ENCODE measurements at places on chromosomes 12 and 14.

DNA sequence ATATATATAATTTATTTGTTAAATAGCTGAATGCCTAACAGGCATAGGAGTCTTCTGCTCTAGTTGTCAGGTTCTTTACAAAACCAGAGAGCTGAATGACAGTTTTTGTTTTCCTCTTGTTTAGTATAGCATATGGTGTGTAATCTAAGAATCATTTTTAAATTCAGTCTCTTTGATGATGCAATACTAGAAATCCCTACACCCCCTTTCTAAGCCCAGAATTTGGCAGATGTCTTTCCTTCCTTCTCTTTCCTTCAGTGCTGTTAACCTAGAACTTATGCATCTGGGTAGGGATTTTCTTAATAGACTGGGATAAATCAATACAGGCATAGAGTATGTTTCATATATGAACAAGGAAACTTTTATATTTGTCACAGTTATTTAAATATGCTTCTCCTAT, 198.1 kb downstream of the KCNH5 start:
- no peak for DNase-seq

GRCh38 chr12:54004841-54005530, 3.8 kb upstream of the HOXC8 start:
- no peak for DNase-seq

- peak; percentile 63 for DNase-seq
Observed at GRCh38 chr14:23559010-23559925, 3.2 kb downstream of the THTPA start.

DNA sequence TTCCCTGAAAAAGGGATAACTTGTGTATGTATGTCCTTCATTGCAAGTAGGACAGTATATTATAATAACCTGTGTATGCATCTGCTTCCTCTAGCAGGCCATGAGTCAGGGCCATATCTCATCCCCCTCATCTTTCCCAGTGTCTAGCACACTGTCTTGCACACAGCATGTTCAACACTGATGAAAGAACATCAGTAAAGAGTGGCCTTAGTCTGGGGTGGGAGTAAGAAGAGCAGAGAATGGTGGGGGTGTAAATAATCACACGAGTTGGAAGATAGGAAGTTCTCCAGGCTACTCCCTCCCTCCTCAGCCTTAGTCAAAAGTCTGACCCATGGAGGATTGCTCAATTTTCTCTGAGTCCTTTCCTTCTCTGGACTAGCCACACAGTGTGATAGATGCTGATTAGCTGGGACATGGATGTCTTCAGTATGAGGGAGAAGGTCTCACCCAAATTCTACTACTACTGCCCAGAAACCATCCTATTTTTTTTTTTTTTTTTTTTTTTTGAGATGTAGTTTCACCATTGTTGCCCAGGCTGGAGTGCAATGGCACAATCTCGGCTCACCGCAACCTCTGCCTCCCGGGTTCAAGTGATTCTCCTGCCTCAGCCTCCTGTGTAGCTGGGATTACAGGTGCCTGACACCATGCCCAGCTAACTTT, 14.6 kb upstream of the SP1 start:
- DNase-seq = no peak

DNA sequence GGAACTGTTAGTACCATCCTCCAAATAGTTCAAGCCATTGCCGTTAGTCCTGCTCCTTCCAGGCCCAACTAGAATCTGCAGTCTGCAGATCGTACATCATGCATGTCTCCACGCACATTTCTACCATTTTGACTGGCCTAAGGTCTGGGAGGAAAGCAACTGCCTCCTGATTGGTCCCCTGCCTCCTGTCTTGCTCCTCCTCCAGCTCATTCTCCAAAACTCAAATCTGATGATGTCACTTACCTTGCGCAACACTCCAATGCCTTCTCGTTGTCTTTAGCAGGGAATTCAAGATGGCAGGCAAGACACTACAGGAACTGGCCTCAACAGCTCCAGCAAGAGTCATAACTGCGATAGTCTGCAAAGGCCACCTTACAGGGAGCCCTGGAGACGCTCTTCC, 9.7 kb upstream of the HCAR1 start:
- peak; percentile 62 for DNase-seq

- peak; percentile 65 for DNase-seq
Observed at GRCh38 chr12:48997719-48998496, 1.3 kb downstream of the DDN start.

GRCh38 chr14:34331728-34332623, 130.1 kb downstream of the SPTSSA start:
- DNase-seq = peak; percentile 54

DNA sequence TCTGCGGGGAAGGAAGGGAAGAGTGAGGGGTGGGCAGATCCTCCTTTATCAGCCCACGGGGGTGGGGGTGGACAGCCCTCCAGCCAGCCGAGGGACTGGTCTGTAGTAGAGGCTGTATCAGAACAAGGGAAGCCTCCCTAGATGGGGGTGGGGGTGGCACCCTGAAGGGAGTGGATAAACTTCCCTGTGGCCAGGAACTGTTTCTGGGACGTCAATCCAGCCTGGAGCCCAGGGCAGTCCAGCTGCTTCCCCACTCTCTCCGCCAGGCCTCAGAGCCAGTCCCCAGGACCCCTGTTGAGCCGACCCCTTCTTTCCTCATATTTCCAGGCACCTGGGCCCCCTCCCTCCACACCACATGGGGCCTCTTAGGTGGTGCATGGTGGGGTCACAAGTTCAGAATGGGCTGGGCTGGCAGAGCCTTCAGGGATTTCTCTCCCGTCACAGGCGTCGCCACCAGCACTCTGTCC, 6.7 kb downstream of the PLD4 start:
- no peak for DNase-seq

GRCh38 chr14:69921052-69921451, 41.8 kb downstream of the SMOC1 start:
- no peak for DNase-seq

- no peak for DNase-seq
Observed at GRCh38 chr12:77514511-77514910, 316.2 kb upstream of the NAV3 start.

GRCh38 chr12:68794653-68795251, 13.2 kb upstream of the MDM2 start:
- no peak for DNase-seq

DNA sequence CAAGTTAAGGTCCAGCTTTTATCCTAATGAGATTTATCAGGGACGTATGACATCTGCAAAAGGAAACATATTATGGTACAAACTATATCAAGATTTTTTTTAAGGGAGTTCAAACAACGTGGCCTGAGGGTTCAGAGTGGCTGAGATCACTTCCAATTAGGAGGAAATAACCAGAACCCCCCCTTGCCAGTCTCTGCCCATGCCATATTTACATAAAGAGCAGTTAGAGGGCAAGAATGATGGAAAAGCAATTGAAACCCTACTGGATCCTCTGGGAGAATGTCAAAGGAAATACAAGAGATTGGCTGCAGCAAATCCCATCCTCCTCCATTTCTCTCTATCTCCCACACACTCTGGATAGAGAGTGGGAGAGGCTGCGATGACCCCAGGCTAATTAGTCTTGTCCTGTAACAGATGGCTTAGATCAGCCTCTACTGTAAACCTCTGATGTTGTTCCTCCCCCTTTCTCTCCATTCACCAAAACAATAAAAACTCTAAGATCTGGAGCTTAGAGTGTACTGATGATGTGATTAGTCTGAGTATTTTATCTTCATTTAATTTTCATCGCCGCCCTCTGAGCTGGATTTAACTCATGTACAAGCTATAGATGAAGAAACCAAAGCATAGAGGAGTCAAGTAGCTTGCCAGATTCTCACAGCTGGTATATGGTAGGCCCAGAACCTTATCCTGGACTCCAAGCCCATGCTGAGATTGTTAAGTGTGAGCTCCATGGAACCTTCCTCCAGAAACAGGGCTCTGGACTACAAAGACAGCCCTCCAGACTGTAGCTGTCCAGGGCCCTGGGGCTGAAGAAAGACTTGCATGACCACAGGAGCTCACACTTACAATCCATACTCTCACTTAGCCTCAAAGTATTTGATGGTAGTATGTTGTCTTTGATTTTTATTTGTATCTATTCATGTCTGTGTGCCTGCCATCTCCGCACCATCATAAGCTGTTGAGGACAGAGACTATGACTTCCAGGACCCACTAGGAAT, 54.1 kb upstream of the GNG2 start:
- DNase-seq = peak; percentile 70

GRCh38 chr14:76977793-76978720, 50.5 kb downstream of the IRF2BPL start:
- DNase-seq = peak; percentile 66

DNA sequence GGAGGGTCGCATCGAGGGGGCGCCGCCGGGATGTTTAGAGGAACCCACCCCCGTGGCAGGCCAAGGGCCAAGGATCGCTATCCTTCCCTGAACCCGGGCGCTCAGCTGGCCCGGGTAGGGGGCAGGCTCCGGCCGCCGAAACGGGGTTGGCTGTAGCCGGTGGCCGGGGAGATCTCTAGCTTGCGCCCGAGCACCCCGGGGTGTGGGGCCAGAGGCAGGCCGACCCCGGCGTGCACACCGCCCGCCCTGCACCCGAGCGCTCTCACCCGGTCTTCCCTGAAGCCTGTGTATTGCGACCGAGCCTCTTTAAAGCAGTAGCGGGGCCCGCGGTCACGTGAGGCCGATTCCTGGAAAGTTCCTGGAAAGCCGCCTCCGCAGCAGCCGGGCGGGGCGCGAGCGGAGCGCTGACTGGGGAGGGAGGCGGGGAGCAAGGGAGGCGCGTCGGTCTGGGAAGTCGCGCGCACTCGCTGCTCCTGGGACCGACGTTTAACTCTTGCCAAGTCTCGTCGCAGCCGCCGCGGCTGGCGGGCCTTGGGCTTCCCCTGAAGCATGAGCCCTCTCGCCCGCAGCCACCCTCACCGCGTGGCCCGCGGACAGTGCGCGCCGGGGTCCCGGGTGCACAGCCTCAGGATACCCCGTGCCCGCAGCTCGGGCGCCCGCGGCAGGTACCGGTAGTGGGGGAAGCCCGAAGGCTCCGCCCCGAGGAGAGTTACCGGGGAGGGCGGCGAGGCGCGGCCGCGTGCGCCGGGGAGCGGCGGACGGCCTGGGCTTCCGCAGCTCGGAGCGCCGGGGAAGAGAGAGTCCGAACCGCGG, 1.7 kb upstream of the SOCS2 start:
- peak; percentile 88 for DNase-seq

DNA sequence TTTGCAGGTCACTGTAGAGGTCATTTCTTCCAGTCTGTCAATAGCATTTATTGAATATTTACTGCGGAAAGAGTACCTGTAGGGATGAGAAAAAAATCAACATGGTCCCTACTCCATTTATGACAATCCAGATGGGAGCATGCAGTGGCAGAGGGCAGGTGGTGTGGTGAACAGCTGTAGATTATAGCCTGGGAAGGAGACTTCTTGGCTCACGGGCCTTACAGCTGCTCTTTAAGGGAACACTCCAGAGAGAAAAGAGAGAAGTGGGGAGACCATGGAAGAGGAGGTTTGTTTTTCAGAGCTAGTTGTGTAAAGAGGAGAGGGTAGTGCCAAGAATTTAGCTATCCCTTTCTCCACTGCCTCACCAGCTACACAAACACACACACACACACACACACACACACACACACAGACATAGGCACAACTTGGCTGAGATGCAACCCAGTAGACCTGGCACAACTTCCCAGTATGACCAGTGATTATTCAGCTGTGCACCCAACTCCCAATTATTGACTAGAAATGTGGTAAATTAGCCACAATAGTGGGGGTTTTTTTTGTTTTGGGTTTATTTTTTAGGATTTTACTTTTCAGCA, 41.0 kb downstream of the GPHB5 start:
- no peak for DNase-seq

DNA sequence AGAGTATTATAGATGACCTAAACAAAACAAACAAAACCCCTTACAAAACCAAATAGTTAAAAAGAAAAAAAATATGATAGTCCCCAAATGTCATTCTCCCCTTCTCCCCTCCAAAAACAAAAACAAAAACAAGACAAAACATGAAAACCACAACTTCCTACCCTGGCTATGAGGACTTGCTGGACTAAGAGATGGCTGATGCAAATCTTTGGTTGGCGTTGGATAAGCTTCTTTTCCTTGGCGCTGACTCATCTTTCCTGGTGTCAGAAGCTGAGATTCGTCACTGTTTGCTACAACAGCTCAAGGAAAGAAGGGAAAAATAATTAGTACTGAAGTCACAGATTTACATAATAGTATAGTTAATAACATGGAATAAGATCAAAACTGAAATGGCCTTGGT, 102.5 kb upstream of the BBS10 start:
- DNase-seq = no peak

- no peak for DNase-seq
Observed at GRCh38 chr12:109462868-109463692, 14.0 kb downstream of the KCTD10 start.

- no peak for DNase-seq
Observed at GRCh38 chr12:20055856-20056255, 312.5 kb upstream of the PDE3A start.

DNA sequence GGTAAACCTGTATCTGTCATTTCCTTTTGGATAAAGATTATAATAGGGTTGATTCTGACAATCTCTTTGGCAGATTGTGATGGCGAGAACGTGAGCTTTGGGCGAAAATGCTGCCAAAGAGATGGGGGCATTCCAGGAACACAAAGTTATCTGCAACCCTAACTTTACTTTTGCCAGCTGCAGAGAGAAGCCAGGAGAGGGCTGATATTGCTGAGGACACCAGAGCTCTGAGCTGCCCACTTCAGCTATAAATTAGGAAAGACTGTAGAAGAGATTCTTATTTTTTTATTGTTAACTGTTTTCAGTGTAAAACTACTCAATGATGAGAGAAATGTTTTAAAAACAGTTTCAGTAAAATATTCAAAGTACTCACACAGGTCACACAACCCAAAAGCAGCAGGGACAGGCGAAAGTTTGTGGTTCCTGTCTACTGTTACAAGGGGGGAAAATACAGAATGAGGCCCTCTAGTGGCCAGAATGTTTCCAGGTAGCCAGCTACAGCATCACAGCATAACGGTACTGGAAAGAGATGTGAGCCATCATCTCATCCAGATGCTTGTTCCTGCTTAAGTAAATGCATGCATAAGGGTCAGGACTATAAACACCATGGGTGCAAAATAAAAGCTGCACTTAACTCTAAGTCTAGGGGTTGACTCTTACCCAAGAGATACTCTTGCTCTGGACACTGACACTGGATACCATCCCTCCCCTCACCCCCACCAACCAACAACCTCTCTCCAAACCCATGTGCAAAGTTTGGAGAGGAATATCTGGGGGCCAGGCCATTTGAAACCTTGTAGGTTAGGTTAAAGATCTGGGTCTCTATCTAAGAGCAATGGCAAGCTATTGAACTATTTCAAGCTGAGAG, 498.4 kb downstream of the RMST start:
- peak; percentile 22 for DNase-seq
